ENCODE measurements at places on chromosomes 4 and X.

DNA sequence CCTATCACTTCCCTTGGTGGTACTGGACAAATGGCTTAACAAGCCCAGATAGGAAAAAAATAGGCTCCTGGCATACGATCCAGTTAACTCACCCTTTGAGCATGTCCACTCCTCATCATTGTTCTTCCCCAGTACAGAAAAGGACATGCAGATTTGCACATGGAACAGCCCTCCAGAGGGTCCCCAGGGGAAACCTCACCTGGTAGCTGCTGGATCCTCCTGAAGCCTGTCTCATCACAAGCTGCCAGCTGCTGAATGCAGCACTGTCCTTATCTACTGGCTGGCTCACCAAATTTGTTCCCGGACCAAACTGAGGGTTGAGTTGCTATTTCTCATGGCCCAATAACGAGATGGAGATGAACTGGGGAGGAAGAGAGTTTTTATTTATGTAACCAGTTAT is 49.4 kb downstream of the SERTM2 start:
- no peak for DNase-seq

DNA sequence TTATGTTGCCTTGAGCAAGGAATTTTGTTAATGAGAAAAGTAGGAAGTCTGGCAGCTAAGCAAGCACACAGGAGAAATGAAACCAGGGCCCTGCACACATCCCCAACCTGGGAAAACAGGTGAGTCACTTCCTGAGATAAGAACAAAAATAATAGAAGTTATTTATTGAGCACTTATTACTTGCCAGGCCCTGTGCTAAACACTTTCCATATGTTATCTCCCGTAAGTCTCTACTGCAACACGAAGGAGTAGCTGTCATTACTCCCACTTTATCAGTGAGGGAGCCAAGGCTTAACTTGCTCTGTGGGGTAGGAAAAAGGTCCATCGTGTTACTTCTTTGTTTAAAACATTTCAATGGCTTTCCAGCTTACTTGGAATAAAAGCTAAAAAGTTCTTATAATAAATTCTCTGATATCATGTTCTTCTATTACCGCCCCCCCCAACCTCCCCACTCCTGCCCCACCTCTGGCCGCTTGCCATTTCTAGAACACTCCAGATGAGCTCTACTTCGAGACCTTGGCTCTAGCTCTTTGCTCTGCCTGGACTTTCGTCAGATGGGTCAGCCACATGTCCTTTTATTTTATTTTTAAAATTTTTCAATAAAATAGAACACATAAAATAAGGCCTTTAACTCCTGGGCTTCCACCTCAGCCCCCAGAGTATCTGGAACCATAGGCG is 36.3 kb upstream of the PLAC8 start:
- no peak for DNase-seq

DNA sequence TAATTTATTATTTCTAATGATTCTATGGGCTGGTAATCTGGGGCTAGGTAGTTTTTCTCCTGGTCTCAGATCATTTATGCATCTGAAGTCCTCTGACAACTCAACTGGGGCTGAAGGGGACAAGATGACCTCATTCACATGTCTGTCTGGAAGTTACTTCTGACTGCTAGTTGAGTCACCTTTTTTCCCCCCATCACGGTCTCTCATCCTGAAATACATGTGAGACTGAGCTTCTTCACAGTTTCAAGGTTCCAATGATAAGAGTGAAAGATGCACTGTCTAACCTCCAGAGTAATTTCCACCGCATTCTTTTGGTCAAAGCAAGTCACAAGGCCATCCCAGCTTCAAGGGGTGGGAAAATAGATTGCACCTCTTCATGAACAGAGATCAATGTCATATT is 356.7 kb upstream of the RPS6KA3 start:
- no peak for DNase-seq

DNA sequence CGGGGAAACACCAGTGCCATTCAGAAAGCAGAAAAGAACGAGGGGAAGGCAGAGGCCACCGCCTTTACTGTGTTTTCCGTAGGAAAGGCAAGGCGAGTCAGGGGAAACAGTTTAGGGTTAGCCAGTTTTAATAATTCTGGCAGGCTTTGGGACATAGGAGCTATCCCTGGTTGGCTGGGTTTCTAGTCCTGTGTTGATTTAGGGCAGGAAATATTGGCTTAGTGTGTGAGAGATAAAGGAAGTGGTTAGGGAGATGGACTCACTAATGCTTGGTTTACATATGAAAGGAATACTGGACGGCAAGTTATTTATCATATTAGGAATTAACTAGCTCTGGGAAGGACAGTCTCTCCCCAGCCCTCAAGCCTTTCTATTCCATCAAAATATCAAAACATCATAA is 53.1 kb downstream of the SYNPO2 start:
- no peak for DNase-seq

- no peak for DNase-seq
Measured at GRCh38 chr4:73894001-73894400, 24.8 kb downstream of the CXCL1 start.

GRCh38 chrX:119382606-119383005 is 16.5 kb upstream of the SLC25A43 start:
- DNase-seq, result no peak

GRCh38 chr4:76993787-76994641 is 44.5 kb downstream of the SEPTIN11 start:
- DNase-seq, result no peak

DNA sequence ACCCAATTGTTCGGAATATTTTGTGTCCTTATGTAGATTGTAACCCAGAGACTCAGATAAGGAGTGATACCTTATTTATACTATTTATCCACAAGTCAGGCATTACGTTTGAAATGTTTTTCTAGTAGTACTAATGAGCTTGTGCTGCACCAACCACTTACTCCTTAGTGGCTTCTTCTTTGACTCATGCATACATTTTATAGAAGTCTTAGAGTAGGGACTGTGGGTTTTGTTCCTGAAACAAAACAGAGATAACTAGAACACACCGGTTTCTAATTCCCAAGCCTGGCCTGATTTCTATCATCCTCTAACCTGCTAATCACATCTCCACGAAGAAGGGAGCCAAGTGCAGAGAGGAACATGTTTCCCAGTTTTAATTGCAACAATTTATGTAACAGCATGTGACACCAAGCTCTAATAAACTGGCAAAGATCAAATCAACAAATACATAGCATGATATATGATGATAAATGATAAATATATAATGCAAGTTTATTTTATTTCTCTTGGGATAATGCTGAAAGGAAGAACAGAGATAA is 32.3 kb downstream of the MGARP start:
- peak; percentile 7 for DNase-seq

- no peak for DNase-seq
Measured at GRCh38 chr4:8723222-8723980, 130.8 kb downstream of the CPZ start.

- no peak for DNase-seq
Measured at GRCh38 chrX:30910124-30910860, 21.2 kb upstream of the TAB3 start.

GRCh38 chr4:174430576-174430975 is 91.7 kb downstream of the HPGD start:
- no peak for DNase-seq

- no peak for DNase-seq
Measured at GRCh38 chrX:68843992-68844391, 15.2 kb downstream of the EFNB1 start.
